WTC11 (cell line): ENCODE measurements at places on chromosomes 5 and 9. TPM values are rescaled to one million over a fixed set of nuclear protein-coding genes. Genes with fewer than 3 reads are reported as not detected.

DNA sequence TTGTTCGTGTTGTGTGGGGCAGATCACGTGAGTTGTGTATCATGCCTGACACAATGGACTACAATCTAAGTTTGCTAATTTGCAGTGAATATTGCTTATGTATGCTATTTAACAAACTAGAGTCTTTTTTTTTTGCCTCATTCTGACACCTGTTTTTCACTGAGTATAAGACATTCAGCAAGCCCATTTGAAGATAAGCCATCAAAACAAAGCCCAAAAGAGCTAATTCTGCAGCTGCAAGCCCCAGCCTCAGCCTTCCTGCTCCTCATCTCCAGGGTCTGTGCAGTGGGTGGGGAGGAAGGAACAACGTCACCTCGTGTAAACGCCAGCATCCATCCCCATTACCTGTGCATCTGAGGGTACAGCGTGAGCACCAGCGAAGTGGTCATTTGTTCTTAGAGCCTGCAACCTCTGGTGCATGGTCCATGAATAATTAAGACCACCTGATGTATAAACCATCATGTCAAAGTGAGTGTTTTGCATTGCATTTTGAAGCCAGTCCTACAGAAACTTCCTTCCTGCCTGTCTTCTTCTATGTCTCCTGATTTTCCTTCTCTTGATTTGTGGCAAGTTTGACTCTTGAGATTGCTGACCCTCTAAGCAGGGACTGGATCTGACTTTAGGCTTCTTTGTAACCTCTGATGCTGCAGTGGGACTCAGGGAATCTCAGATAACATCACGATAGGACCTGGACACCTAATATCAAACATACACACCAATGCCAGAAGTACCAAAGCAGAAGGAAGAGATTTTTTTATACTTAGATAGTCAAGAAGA, 73.2 kb downstream of the FGF1 start:
- DNase-seq: no peak
- no peaks in the 10 kb centered on the region for H3K36me3 ChIP-seq
- peaks cover 9% of the 10 kb centered on the region for H3K4me1 ChIP-seq
- no peak overlapping the region for H3K4me3 ChIP-seq

DNA sequence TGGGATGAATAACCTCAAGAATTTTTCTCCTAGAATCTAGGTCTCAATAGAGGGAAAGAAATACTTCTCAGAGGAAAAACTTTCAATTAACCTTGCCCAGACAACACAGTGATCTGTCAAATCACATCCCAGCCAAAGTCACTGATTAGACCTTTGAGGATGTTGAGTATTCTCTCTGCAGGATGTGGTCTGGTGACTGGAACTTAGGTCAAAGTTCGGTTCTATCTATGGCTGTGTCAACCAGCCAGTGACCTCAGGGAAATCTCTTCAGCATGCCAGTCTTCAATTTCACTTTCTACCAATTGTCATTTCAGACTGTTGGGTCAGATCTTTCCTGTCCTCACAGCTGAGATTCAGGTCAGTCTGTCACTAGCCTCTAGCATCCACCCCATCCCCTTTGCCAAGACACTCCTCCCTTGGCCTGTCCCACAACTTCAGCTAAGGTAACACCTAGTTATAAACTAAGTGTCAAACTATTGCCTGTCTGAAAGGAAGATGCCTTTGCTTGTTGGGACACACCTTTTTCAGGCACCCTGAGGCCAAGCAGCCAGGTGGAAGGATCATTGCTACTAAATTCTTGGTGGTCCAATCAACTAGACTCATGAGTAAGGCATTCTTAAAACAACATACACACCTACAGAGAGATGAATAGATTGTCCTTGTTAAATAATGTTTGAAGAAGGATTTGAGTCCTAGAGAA, 156.3 kb upstream of the FST start:
- H3K4me3 ChIP-seq: no peak overlapping the region
- no peaks in the 10 kb centered on the region for H3K36me3 ChIP-seq
- no peaks in the 10 kb centered on the region for H3K27me3 ChIP-seq
- no peak overlapping the region for H3K27ac ChIP-seq
- H3K4me1 ChIP-seq: 0 out of 2 replicates have a peak, but pooled peaks cover 3% of the 10 kb centered on the region

DNA sequence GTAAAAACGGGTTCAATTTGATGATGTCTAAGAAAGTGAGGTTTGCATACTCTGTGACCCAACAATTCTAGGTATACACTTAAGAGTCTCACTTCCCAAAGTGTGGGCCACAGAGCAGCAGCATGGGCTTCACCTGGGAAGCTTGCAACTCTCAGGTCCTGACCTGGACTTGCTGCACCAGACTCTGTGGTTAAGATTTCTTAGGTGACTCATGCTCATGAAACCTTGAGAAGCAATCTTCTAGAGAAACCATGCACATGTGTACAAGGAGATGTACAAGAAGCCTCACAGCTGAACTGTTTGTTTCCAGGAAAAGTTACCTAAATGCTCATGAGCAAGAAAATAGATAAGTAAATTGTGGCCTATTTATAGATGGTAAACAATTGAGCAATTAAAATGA, 30.0 kb downstream of the DNAJC21 start:
- no peaks in the 10 kb centered on the region for H3K27me3 ChIP-seq
- DNase-seq: no peak
- H3K4me3 ChIP-seq: no peak overlapping the region
- H3K4me1 ChIP-seq: no peaks in the 10 kb centered on the region
- H3K27ac ChIP-seq: no peak overlapping the region

- H3K4me1 ChIP-seq: peaks cover 10% of the 10 kb centered on the region
- no peaks in the 10 kb centered on the region for H3K36me3 ChIP-seq
- H3K4me3 ChIP-seq: no peak overlapping the region
- no peak overlapping the region for H3K27ac ChIP-seq
Observed at GRCh38 chr9:105355781-105356180, 92.1 kb upstream of the FSD1L start.

DNA sequence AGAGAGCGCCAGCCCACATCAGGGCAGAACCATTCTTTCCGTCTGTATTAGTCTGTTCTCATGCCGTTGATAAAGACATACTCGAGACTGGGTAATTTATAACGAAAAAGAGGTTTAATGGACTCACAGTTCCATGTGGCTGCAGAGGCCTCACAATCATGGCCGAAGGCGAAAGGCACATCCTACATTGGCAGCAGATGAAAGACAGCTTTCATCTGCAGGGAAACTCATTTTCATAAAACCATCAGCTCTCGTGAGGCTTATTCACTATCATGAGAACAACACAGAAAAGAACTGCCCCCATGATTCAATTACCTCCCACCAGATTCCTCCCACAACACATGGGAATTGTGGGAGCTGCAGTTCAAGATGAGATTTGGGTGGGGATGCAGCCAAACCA, 4.7 kb upstream of the FSD1L start:
- no peaks in the 10 kb centered on the region; the same call in none of the 2 replicates for H3K27me3 ChIP-seq
- peaks cover 8% of the 10 kb centered on the region for H3K4me1 ChIP-seq
- H3K36me3 ChIP-seq: no peaks in the 10 kb centered on the region

DNA sequence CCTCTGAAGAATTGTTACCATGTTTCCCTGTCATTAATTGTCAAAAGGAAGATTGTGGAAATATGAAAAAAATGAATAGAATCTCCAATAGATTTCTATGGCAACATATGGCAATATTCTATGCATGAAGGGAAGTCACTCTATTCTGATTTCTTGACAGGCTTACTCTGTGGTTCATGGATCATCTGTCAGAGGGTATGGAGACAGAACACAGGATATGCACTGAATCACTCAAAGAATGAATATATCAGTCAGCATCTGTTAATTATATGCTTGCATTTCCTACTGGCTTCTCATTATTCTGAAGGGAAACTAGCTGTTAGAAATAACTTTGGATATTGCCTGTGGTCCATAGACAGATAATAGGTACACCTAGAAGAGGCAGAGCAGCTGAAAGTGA, 918.9 kb downstream of the DTWD2 start:
- H3K27ac ChIP-seq: no peak overlapping the region
- H3K36me3 ChIP-seq: no peaks in the 10 kb centered on the region
- no peaks in the 10 kb centered on the region for H3K27me3 ChIP-seq
- no peak overlapping the region for H3K4me3 ChIP-seq
- DNase-seq: no peak

DNA sequence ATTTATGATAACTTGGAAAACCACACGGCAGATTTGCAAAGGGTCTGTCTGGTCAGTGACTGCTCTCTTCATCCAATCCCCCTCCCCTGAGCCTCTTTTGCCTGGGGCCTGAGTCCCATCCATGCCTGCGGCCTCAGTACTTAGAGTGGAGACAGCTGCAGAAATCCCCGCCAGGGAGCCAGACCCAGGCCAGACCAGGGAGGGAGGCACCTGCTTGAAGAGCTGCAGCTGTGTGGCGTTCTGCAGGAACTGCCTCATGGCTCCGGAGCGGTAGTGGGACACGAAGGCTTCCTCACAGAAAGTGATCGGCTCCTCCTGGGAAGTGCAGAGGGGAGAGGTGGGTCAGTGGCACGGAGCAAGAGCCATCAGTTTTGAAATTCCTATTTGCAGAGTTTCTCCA, 101.6 kb downstream of the CRB2 start:
- H3K4me3 ChIP-seq: no peak overlapping the region
- no peak overlapping the region for H3K27ac ChIP-seq
- peaks cover 4% of the 10 kb centered on the region for H3K4me1 ChIP-seq
- DNase-seq: no peak

GRCh38 chr9:468766-469426, 254.2 kb downstream of the DOCK8 start:
- peaks cover 27% of the 10 kb centered on the region for H3K4me1 ChIP-seq
- H3K27me3 ChIP-seq: no peaks in the 10 kb centered on the region
- H3K27ac ChIP-seq: peak overlapping the region; percentile 64; the same call in 1 of the 2 replicates
- H3K4me3 ChIP-seq: peak overlapping the region; percentile 63
- peaks cover 3% of the 10 kb centered on the region; the same call in 1 of the 2 replicates for H3K36me3 ChIP-seq

DNA sequence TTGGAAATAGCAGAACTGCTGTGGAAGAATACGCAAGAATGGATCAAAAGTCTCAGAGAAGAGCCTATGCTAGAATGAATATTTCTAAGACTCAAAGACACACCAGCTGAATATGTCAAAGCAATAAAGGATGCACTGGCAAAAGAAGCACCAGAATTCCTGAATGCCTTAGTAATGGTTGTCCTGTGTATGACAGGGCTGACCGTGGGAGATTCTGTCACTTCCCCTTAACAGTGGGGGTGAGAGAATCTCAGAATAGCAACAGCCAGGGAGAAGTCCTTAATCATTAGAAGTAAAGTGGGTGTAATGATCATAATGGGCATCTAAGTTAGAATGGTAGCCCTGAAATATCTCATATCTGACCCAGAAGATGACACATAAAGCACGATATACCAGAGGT, 14.6 kb upstream of the PRR16 start:
- peaks cover 12% of the 10 kb centered on the region for H3K4me1 ChIP-seq
- no peaks in the 10 kb centered on the region for H3K27me3 ChIP-seq
- H3K27ac ChIP-seq: no peak overlapping the region
- no peak for DNase-seq
- H3K36me3 ChIP-seq: no peaks in the 10 kb centered on the region

DNA sequence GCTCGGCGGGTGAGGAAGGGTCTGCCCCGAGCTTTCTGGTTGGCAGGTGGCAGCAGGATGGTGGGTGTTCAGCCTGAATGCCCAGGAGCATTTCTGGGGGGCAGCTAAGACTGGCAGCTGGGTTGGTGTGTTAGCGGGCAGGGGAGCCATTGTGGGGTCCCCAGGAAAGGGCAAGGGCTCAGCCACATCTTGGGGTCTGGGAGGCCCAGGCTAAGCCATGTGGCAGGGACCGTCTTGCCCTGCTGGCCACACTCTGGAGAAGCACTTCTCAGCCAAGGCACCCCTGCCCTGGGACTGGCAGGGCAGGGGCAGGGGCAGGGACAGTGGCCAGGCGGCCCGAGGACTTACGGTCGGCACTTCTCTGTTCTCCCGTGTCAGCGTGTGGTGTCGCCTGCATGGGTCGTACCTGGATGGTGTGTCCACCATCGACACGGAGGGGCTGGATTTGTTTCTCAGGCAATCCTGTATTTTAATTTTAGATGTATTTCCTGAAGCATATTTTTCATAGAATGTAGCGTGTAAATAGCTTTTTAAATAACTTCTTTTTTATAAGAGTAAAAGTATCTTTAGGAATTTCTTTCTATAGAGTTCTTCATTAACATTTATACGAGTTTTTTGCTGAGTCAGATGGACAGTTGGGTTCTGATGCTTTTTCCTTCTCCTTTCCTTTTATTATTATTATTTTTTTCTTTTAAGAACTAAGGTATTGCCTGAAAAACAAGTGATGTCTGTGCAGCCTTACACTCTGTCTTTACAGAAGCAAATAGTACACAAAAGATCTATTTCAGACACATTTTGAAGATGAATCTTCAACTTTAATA, 102.0 kb downstream of the PHF2 start:
- no peak overlapping the region for H3K4me3 ChIP-seq
- H3K27ac ChIP-seq: no peak overlapping the region
- no peaks in the 10 kb centered on the region for H3K27me3 ChIP-seq
- peaks cover 3% of the 10 kb centered on the region for H3K4me1 ChIP-seq
- no peaks in the 10 kb centered on the region for H3K36me3 ChIP-seq

DNA sequence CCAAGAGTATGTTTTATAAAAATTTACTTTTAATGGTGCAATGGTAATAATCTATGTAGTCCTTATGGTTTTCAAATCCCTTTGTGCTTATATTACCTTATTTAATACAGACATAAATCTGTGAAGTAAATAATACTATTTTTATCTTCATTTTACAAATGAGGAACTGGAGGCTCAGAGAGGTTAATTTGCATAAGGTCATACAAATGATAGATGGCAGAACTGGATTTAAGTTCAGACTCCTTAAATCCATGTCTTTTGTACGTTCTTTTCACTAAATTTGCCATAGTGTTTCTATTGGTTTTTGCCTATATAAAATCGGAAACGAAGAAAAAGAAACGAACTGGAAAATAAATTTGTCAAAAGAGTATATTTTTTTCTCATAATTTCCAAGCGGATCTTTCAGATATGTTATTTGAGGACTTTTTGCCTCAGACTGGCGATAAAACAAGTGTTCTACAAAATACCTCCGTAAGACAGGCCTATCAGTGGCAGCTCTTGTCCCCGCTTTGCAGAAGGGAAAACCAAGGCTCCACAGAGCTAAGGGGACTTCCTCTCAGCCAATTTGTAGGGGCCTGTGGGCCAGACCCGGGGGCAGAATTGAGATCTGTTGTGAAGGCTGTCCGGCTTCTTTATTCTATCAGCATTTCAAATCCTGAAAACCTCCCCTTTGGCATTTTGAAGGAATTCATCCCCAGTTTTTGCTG, 1.1 kb upstream of the TNFAIP8 start:
- peak overlapping the region; percentile 88 for H3K4me3 ChIP-seq
- no peak overlapping the region for H3K27ac ChIP-seq
- H3K36me3 ChIP-seq: no peaks in the 10 kb centered on the region

- no peak overlapping the region for H3K4me3 ChIP-seq
- no peak overlapping the region for H3K27ac ChIP-seq
- H3K36me3 ChIP-seq: no peaks in the 10 kb centered on the region
Observed at GRCh38 chr9:87140605-87141109, 193.4 kb upstream of the GAS1 start.

- H3K4me1 ChIP-seq: peaks cover 15% of the 10 kb centered on the region
- H3K27me3 ChIP-seq: peaks cover 12% of the 10 kb centered on the region
- H3K36me3 ChIP-seq: no peaks in the 10 kb centered on the region
- no peak overlapping the region for H3K27ac ChIP-seq
- DNase-seq: peak; percentile 72
Observed at GRCh38 chr5:10533226-10533625, 30.6 kb upstream of the ANKRD33B start.

Gene GNG10
- 17.2 to 25.3 TPM (median 22.1 TPM) in 3 replicates for total RNA-seq

Gene SPATA31A7
- not detected in 3 replicates for total RNA-seq

Gene KCNIP1
- 0.59 to 0.82 TPM (median 0.80 TPM) in 3 replicates for total RNA-seq

Gene IFNA21
- total RNA-seq: not detected in 3 replicates
